ENCODE measurements at places on chromosomes 4 and X.

GRCh38 chr4:177185151-177185550, 124.5 kb upstream of the NEIL3 start:
- no peak for DNase-seq

- DNase-seq, result no peak
These were observed 73.2 kb downstream of the UBE2K start for GRCh38 chr4:39770969-39771724.

DNA sequence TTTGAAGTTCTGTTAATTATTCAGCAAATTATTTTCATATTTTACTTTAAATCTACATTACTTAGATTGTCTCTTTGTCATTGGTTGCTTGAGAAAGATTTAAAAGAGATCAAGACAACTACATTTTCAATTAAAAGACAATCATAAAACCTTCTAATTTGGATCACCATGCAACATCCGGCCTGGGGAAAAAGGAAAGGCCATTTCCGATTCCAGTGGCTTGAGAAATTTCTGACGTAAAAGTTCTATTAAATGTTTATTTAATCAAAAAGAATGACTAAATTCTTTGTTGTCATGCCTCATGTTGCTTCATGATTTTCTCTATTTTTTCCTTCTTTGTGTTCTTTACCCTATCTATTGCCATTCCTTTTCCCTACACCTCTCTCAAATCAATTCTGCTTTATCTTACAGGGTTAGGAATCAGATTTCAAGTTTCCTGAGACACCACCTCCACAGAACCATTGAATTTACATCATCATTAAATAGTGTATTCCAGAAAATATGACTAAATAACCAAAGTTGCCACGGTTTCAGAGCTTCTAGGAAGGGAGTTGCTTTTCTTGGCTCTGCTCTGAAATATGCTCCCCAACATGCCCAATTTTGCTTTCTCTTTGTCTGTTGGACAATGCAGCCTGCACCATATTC, 124.6 kb upstream of the ACSL4 start:
- no peak for DNase-seq

- DNase-seq, result no peak
These were observed 290.5 kb upstream of the TEX13C start for GRCh38 chrX:125029131-125029530.

GRCh38 chr4:86319390-86319789, 40.5 kb downstream of the MAPK10 start:
- no peak for DNase-seq

DNA sequence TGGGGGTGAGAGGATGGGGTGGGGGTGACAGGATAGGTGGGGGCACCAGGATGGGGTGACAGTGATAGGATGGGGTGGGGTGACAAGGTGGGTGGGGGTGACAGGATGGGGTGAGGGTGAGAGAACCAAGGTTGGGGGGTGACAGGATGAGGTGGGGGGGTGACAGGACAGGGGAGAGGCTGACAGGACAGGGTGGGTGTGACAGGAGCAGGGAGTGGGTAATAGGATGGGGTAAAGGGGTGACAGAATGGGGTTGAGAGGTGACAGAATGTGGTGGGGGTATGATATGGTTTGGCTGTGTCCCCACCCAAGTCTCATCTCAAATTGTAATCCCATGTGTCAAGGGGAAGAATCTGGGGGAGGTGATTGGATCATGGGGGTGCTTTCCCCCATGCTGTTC, 26.0 kb downstream of the RNF212 start:
- DNase-seq, result no peak
